ENCODE measurements at places on chromosomes 3 and 15.
A peak's percentile ranks its signal among the peaks of the same experiment; 100 is the strongest.

DNA sequence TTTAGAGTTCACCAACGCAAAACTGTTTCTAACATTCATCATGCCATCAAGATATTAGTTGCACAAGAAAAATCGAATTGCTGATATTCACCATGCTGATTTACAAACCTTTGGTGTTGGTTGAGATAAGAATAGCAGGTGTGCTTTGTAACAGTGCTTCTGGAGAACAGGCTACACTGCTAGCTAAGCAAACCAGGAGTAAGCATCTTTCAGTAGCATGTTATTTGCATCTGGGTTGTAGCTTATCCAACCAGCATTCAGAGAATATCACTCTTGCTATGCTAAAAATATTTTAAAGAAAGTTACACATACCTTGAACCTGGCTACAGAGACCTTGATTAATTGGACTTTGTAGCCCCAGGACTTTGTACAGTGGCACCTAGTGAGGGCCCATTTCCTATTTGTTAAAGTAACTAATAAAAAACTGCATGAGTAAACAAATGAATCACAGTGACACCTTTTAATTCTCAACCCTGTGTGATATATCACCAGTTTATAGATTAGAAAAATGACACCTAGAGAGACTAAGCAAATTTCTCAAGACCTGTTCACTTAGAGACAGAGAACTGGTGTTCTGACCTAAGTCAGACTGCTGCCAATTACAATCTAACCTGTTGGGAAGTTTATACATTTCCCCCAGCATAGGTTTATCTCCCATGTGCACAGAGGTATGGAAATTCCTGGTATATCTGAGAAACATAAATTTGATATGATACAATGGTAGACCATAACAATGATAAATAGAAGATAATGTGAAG, 435.5 kb upstream of the TGFBR2 start:
- no peak for DNase-seq

DNA sequence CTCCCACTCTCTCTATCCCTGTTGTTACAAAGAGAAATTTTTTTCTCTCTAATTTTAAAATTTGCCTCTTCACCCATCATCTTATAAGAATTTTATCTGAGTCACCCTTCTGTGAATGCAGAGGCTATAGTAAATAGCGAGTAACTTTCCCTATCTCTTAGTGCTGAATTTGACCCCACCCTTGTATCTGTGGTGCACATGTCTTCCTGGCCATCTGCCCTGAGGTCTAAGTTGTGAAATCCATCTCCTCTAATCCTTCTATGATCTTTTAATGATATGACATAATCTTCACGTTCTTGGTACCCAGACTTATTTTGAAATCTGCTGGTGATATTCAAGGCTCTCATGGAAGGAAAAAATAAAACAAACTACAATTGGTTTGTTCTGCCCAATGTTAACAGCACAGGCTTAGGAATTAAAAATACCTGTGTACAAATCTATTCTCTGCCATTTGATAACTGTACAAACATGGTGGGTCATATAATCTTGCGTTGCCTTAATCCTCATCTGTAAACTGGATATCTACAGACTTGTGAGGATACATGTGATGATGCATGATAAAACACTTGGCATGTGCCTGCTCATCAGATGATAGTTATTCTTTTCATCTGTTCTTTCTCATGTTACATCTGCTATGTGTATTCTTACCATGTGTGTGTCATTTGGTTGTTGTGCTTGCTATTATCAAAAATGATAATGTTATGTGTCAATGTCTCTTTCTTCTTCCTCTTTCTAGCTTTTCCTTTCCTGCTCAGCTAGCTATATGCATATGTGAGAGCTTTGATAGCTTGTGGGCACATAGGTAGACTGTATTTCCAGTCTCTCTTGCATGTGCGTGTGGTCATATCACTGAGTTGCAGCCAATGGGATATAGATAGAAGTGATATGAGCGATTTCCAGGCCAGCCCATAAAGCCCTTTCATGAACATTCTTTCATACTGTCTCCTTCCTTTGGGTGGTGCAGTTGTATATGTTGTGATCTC, 13.7 kb upstream of the CCR3 start:
- DNase-seq: peak; percentile 92

GRCh38 chr15:67091980-67092677, 26.7 kb downstream of the SMAD3 start:
- no peak for DNase-seq

DNA sequence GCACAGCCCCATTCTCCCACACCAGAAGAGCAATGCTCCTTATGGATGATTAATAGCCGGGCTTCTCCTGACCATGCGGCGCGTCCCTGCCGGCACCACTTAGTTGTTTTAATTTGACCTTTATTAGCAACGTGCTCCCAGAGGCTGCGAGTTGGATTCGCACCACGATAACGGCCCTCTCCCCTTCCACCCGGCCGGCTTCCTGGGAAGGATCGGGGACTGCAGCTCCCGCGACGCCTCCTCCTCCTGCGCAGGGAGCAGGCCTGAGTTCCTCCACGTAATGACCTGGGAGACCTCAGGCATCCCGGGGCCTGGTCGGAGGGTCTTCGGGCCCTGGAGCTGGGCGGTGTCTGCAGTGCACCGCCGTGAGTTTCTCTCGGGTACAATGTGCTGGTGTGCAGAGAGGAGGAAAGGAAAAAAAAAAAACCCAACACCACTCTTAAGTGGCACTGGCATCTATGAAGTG, 243.3 kb upstream of the TOPAZ1 start:
- DNase-seq: no peak

DNA sequence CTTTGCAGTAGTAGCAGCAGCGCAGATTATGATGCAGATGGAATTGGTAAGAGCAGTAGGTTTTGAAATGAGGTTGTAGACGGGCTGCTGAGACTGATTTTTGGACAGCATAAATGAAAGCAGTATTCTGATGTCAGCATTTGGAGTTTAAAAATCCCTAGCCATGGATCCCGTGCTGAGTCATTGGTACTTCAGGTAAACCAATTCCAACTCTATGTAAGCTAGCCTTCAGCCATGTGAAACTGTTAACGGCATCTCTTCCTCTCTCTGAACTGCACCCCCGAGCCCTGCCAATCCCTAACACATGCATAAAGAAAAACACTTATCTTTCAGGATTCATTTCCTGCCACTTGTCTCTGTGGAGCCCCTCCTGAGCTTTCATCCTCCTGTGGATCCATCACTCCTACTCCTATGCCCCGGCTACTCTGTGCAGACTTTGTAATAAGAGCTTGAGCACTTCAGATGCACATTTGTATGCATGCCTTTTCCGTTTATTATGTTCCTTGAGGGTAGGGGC, 119.0 kb downstream of the AKAP13 start:
- no peak for DNase-seq

DNA sequence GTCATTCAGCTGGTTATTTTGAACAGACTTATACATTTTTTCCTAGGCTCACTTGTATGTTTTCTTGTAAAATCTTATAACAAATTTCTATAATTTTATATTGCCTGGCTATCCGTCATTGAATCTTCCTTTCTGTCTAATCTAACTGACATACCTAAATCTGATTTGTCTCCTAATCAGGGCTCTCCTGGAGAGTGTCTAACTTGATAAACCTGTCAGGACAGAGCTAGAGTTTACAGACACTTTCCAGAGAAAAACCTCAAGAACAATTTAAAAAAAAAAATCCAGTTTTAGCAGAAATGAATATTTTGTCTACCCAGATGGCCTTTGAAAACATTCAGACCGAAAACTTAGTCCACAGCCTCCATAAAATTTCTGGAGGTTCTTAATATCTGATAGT, 1305.8 kb downstream of the ROBO1 start:
- DNase-seq: no peak

DNA sequence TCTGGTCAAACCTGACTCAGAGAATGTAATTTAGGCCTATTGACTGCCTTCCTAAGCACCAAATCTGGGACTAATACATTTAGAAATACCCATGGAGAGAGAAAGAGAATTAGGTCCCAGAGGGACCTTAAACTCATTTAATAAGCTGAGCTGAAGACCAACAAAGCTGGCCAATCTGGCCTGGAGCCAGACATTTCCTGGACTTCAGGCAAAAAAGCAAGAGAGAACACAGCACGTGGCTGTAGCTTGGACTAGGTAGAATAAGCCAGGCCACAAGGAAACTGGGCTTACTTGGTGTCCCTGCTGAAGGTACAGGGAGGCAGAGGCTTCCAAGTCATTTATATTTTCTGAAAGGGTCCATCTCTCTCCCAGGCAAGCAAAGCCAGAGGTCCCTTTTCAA, 88.1 kb downstream of the RTP4 start:
- DNase-seq: no peak

DNA sequence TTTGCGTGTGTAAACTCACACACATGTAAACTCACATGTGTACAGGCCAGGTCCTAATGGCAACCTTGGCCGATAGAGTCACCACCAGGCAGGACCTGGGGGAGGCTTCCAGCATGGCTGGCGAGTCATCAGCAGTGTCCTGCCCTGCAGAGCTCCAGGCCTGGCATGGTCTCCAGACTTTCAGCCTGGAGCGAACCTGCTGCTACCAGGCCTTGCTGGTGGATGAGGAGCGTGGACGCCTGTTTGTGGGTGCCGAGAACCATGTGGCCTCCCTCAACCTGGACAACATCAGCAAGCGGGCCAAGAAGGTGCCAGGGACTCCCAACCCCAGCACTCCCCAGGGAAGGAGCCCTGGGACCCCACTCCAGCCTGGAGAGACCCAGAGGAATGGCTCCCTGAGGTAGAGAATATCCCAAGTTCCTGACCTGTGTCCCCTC, 1.0 kb downstream of the SEMA3B start:
- peak; percentile 32 for DNase-seq

GRCh38 chr3:108518895-108519294, 8.5 kb upstream of the MYH15 start:
- no peak for DNase-seq

DNA sequence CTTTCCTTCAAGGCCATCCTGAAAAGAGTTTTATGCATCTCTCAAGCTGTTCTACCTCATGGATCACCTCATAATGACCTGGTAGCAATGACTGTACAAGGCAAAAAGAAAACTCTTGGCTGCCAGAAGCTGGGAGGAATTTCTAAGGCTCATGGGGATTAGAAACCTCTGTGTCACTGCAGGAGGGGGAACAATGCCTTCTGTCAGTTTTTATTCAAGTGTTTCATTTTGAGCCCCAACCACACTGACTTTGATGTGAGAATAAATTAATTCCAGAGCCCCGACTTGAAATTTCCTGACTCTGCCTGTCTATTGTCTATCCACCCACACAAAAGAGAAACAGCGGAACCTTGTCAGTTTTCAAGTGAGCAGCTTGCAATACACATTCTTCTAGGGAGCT, 58.7 kb upstream of the MRPL3 start:
- DNase-seq: no peak

DNA sequence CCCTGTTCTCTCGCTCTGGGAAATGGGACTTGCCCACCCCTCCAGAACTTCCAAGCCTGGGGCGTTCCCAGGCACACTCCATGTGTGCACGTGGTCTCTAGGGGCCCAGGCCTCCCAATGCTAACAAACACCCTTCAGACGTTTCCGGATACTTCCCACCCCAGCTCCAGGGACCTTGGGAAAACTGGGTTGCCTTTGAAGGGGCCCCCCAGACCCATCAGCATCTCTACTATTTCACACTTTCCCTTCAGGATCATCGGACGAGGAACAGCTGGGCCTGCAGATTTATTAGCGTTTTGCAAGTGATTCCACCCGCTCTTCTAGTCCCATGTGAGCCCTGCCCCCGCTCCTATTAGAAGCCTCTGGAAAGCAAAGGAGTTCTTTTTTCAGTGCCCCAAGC, 63.2 kb downstream of the MAGEF1 start:
- DNase-seq: no peak

DNA sequence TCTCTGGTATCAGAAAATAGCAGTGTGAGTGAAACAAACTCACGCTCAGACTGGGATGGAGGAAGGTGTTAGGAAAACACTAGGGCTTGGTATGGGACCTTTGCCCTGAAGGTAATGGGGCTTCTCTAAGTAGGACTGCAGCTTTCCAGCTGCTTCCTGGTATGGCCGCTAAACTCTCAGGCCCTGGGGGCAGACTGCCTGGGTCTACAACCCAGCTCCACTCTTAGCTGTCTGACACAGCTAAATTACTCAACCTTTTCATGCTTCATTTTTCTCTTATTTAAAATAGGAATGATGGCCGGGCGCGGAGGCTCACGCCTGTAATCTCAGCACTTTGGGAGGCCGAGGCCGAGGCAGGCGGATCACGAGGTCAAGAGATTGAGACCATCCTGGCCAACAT, 5.2 kb upstream of the YEATS2 start:
- DNase-seq: no peak

DNA sequence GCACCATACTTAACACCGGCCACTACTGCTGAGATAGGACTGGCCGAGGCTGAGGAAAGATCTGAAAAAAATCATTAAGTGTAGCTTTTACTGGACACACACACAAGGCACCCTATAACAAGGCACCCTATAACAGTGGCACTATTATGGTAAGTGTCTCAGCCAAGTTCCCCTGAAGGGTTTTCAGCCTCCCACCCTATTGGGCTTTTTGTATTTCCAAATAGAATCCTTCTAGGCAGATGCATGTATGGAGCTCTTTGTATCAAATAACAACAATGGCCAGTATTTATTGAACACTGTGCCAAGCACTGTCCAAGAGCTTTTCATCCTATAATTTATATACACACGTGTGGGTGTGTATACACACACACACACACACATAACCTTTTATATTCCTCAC, 6.7 kb upstream of the DNAJA4 start:
- no peak for DNase-seq

- no peak for DNase-seq
Measured at GRCh38 chr3:157566596-157566995, 63.4 kb upstream of the VEPH1 start.

DNA sequence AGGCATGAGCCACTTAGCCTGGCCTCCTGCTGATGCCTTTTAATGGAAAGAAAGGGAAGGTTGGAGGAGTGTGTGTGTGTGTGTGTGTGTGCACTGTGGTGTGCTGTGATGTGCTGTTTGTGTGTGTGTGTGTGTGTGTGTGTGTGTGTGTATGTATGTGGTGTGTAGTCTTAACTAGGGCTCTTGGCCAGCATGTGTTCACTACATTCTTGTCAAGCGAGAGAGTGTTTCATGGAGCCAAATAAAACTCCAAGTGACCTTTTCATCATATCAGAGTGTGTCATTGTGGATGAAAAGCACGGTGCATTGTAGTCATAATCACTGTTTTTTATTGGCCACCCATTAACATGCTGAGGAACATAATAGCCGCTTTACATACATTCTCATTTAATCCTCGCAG, 30.8 kb upstream of the BHLHE40 start:
- DNase-seq: no peak

DNA sequence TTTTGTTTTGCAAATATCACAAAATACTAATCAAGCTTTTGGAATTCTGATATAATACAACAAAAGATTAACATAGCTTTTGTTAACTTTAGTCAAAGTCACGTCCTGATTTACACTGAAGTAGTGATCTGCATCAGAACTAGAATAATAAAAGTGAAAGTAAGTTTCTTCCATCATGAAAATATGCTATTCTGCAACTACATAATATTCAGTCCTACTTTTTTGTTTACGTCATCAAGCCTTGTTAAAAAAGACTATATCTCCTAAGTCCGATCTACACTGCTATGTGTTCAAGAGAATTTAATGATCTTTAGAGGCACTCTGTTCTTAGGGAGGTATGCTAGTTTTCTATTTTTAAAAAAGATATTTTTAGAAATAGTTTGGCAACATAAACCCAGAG, 330.1 kb downstream of the ARPP21 start:
- DNase-seq: no peak

All from NB4 (cell line).